ENCODE measurements at places on chromosomes 4 and X. TPM values are rescaled to one million over a fixed set of nuclear protein-coding genes. Genes with fewer than 3 reads are reported as not detected.

DNA sequence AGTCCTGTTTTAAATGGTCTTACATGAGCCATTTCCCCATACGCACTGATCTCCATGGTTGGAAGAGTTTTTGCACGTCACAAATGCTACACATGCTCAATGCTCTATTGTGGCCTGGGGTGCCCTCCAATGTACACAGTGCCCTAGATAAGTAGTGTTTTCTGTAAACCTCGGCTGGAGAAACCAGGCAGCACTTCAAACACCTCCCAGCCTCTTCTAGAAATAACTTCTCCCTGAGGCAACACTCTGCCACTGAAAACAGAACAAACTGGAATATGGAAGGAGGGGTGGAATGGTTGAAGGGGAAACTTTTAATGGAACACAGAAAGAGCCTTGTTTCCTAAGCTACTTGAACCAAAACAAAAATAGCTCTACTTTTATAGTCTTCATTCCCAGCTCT, 123.9 kb upstream of the CBR4 start:
- DNase-seq: no peak

GRCh38 chrX:130075777-130076176, 34.5 kb downstream of the ELF4 start:
- DNase-seq: no peak

DNA sequence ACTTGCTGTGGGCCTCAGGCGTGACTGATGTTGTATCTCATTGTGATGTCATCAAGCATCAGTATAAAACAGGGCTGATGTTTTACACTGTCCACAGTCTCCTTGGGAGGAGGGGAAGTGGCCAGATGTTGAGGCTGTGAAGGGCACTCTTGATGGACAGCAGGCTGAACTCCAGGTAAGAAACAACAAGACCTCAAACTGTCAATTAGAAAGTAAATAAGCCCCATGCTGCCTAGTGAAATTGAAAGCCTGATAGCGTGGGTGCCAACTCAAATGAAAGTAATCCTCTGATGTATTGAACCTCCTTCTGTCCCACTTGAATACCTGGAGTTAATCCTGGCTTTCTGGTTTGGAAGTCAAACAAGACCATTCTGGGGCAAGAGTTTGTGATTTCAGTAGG, 19.7 kb downstream of the VSIG1 start:
- no peak for DNase-seq

- no peak for DNase-seq
These were observed 64.4 kb downstream of the ELF2 start for GRCh38 chr4:139112650-139113049.

DNA sequence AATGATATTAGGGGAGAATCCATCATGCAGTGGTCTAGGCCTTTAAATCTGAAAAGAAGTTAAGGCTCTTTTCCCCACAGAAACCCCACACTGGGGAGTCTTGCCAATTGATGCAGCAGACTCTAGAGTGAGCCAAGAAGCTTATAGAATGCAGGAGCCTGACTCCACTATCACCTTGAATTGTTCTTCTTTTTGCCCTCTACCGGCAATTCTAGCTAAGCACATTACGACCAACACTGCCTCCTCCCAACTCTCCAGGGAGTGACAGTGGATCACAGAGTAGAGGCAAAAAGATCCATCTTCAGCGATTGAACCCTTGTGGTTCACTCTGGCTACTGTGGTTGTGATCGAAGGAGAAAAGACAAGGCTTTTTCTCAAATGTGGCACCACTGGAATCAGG, 331.5 kb downstream of the NKX6-1 start:
- DNase-seq: no peak

GRCh38 chr4:165433529-165433928, 54.7 kb downstream of the CPE start:
- DNase-seq: no peak

SFRP2 gene
- total RNA-seq: not detected

SH3BP2 gene
- total RNA-seq: 24.9 TPM
